Upper lobe of right lung (tissue), 1 donor: ENCODE measurements at places on chromosomes 1 and 21. TPM values are rescaled to one million over a fixed set of nuclear protein-coding genes. Genes with fewer than 3 reads are reported as not detected.
A peak's percentile ranks its signal among the peaks of the same experiment; 100 is the strongest.

- H3K27me3 ChIP-seq, result no peaks in the 10 kb centered on the region
- peak overlapping the region; percentile 94 for H3K27ac ChIP-seq
- peak overlapping the region; percentile 82 for H3K4me3 ChIP-seq
- H3K36me3 ChIP-seq, result no peaks in the 10 kb centered on the region
- peaks cover 28% of the 10 kb centered on the region for H3K4me1 ChIP-seq
Observed at GRCh38 chr21:15730484-15731242, 881 bp downstream of the USP25 start.

S100A5 gene
- total RNA-seq, result not detected

HSD3B1 gene
- not detected for total RNA-seq

- no peaks in the 10 kb centered on the region for H3K36me3 ChIP-seq
- H3K4me1 ChIP-seq, result no peaks in the 10 kb centered on the region
- H3K4me3 ChIP-seq, result no peak overlapping the region
- H3K27ac ChIP-seq, result no peak overlapping the region
- DNase-seq, result no peak
Observed at GRCh38 chr21:44477131-44477530, 21.8 kb downstream of the LRRC3 start.

DNA sequence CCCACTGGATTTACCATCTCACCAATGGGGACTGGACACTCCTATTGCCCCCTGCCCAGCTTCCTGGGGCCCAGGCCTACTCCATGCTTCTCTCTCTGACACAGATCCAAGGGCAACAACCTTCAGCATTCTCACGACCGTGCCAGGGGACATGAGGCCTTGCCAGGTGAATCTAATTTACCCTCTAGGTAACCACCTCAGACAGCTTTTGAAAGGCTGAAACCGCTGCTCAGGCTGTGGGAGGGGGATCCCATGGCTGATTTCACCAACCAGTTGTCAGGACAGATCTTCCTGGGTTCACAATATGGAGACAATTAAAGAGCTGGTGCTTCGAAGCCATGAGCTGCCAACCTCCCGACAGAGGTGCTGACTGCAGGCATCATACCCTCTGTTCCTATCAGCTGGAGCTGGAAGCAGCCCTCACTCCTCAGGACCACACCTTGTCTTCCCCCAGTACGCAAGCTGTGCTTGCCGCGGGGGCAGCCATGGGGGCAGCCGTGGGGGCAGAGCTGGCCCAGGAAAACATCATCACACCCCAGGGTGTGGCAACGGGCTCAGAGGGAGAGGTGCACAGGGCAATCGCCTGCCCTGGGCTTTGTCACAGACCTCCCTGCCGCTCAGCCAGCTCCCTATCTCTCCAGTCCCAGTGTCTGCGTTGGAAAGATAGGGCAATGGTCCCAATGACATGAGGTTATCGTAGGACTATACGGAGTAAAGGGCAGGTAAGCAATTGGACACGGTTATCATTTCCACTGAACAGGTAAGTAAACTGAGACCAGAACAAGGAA, 120.2 kb downstream of the DMRTB1 start:
- H3K4me3 ChIP-seq, result no peak overlapping the region
- H3K4me1 ChIP-seq, result no peaks in the 10 kb centered on the region
- no peaks in the 10 kb centered on the region for H3K36me3 ChIP-seq
- DNase-seq, result peak; percentile 40

MYOG gene
- total RNA-seq, result not detected

GRCh38 chr1:147273409-147274336, 31.2 kb downstream of the CHD1L start:
- H3K4me3 ChIP-seq, result no peak overlapping the region
- no peaks in the 10 kb centered on the region for H3K27me3 ChIP-seq

KIF17 gene
- 4.6 TPM for total RNA-seq

HES3 gene
- not detected for total RNA-seq

DNA sequence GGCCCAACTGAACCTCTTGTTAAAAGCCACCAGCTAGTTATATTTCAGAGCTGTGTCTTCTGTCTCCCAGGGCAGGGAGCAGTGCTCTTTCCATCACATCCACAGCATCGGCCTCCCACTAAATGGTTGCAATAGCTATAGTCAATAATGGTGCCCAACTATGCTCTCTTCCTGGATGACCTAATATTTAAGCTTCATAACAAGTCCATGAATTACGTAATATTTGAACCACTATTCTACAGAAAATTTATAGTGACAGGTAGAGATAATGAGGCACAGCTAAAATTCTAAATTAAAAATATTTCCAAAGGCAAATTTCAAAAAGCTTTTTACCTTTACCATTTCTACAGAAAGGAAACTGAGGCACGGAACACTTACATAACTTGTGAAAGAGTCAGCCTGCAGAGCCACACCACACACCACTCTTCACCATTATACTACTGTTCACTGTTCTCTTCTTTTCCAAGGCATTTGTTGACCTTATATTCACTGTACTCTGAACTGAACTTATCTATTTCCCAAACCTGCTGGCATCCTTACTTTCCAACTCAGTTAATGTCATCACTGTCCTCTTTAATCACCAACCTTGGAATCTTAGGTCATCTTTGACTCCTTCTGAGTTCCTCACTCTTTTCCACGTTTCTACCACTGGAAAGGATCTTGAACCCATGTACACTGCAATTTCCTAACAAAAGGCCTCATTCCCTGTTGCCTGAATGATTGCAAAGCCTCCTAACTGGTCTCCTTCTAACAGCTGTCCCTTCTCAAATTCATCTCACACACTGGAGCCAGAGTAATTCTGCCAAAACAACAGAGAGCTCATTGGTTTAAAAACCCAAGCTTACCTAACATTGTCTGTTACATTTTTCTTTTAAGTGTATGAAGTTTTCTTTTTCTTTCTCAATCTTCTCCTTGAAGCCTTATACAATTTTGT, 85.5 kb downstream of the DDAH1 start:
- no peaks in the 10 kb centered on the region for H3K4me1 ChIP-seq
- H3K36me3 ChIP-seq, result no peaks in the 10 kb centered on the region
- H3K27me3 ChIP-seq, result no peaks in the 10 kb centered on the region
- DNase-seq, result no peak
- H3K27ac ChIP-seq, result no peak overlapping the region

C1orf94 gene
- not detected for total RNA-seq

GRCh38 chr1:156805766-156806511, 10.7 kb downstream of the SH2D2A start:
- no peaks in the 10 kb centered on the region for H3K27me3 ChIP-seq
- peaks cover 11% of the 10 kb centered on the region for H3K36me3 ChIP-seq
- peaks cover 17% of the 10 kb centered on the region for H3K4me1 ChIP-seq

- peaks cover 8% of the 10 kb centered on the region for H3K4me1 ChIP-seq
- peaks cover 34% of the 10 kb centered on the region for H3K36me3 ChIP-seq
- no peak for DNase-seq
- peak overlapping the region; percentile 97 for H3K4me3 ChIP-seq
- H3K27me3 ChIP-seq, result no peaks in the 10 kb centered on the region
Observed at GRCh38 chr1:42456754-42457089, 379 bp downstream of the PPCS start.

SPRR3 gene
- total RNA-seq, result not detected

PALMD gene
- total RNA-seq, result 21.5 TPM

RPE65 gene
- not detected for total RNA-seq

- no peak for DNase-seq
- H3K4me1 ChIP-seq, result no peaks in the 10 kb centered on the region
- no peak overlapping the region for H3K27ac ChIP-seq
- H3K4me3 ChIP-seq, result no peak overlapping the region
- H3K36me3 ChIP-seq, result no peaks in the 10 kb centered on the region
Observed at GRCh38 chr1:169298441-169298840, 69.2 kb downstream of the NME7 start.

DNA sequence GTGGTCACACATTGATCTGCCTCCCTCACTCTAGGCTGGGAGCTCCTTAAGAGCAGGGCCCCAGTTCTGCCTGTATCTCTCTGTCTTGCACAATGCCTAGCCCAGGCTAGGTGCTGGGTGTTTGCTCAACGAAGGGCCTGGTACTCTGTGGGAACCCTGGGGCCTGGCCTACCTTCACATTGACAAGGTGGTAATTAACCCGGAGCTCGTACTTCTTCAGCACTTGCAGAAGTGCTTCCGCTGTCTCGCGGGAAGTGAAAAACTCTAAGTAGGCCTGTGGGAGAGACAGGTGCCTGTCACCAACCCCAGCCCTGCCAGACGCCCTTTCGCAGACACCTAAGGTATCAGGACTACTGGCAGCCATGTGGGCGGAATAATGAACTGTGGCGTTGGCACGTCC, 13.7 kb downstream of the MTHFR start:
- H3K27me3 ChIP-seq, result no peaks in the 10 kb centered on the region
- peak; percentile 76 for DNase-seq
- H3K4me3 ChIP-seq, result no peak overlapping the region
- H3K36me3 ChIP-seq, result peaks cover 37% of the 10 kb centered on the region
- peak overlapping the region; percentile 90 for H3K27ac ChIP-seq
- H3K4me1 ChIP-seq, result peaks cover 64% of the 10 kb centered on the region

SLC22A15 gene
- total RNA-seq, result 25.7 TPM

KCNK1 gene
- 7.3 TPM for total RNA-seq

DNA sequence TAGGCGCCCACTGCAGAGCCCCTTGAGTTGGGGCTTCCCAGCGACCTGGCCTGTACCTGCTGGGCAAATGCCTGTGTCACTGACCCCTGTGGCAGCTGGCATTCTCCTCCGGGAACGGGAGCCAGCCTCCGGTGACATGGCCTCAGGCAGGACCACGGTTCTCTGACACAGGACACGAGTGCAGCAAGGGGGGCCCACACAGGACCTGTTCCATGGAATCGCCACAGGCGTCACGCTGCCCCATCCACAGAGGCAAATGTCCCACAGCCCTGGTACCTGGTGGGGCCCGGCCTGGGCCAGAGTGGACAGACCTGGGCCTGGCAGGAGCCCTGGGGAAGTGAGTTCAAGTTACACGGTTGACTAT, 2.6 kb downstream of the ITGB2 start:
- H3K27ac ChIP-seq, result no peak overlapping the region
- DNase-seq, result no peak
- H3K4me1 ChIP-seq, result peaks cover 34% of the 10 kb centered on the region
- H3K27me3 ChIP-seq, result peaks cover 7% of the 10 kb centered on the region
- no peak overlapping the region for H3K4me3 ChIP-seq
- H3K36me3 ChIP-seq, result no peaks in the 10 kb centered on the region

DNA sequence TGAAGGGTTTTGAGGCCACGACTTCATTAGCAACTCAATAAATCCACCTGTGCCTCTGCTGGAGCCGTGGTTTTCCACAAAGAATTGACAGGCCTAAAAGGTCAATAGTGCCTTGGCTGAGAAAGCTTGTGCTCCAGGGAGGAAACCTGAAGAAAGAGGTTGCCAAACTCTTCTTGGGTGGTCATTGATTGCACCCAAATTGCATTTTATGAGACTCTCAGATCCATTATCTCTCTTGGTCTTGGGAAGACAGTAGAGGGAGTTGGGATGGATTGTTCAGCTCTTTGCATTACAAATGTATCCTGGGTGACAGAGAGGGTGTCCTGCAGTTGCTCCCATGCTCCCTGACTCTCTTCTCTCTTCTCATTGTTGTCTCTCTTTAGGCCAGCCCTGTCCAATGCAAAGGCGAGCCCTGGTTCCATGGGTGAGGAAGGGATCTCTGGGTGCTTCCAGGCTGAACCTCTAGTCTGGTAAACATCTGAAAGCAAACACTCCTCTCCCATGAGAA, 46.1 kb upstream of the HTR1D start:
- no peak for DNase-seq
- no peak overlapping the region for H3K27ac ChIP-seq
- H3K4me3 ChIP-seq, result no peak overlapping the region
- no peaks in the 10 kb centered on the region for H3K27me3 ChIP-seq
- H3K4me1 ChIP-seq, result no peaks in the 10 kb centered on the region

- no peaks in the 10 kb centered on the region for H3K36me3 ChIP-seq
- peaks cover 27% of the 10 kb centered on the region for H3K4me1 ChIP-seq
Observed at GRCh38 chr1:175317309-175317708, 124.7 kb upstream of the KIAA0040 start.

DNA sequence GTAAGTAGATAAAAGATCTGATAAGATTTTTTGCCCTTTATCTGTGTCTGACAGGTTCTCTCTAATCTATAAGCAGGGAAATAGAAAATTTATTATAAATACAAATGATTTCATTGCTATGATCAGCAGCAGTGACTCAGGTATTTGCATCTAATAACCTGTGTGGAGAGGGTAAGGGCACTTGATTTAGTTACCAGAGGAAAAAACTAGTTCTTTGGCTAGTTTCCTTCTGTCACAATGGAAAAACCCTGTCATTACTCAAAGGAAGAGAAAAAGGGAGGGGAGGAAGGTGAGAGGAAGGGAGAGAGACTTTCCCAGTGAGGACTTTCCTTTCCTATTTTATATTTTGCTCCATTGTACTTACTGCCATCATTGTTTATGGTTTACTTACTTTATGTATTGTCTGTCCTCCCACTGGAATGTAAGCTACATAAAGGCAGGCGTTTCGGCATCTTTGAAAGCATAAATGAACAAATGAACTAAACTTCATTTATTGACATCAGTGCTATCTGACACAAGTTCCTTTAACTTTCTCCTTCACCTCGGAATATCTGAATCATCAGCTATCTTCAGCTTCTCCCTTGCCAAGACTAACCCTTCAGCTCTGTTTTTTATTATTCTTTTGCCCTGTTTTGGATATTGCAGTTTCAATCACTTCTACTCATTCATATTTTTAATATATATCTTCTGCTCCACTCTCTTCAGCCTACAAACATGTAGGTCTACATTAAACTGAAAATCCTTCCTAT, 34.9 kb downstream of the WDR3 start:
- H3K27me3 ChIP-seq, result no peaks in the 10 kb centered on the region
- no peaks in the 10 kb centered on the region for H3K4me1 ChIP-seq
- DNase-seq, result no peak
- H3K27ac ChIP-seq, result no peak overlapping the region
- peaks cover 23% of the 10 kb centered on the region for H3K36me3 ChIP-seq

LGR6 gene
- total RNA-seq, result 1.8 TPM

HSPG2 gene
- 393 TPM for total RNA-seq

DHX9 gene
- total RNA-seq, result 126 TPM

DNA sequence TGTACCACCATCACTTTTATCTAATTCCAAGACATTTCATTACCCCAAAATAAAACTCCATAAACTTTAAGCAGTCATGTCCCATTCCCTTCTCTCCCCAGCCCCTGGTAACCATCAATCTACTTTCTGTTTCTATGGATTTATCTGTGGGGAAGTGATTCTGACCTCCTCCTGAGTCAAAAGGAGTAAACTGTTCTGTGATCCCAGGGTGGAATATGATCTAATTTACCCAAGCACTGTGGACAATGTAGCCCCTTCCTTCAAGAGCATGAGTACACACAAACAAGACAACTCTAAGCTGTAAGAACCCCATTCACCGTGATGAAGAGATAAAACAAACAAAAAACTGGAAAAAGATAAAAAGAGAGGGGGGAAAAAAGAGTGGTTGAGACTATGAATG, 77.9 kb downstream of the PLPP3 start:
- DNase-seq, result no peak
- peaks cover 32% of the 10 kb centered on the region for H3K36me3 ChIP-seq
- H3K27me3 ChIP-seq, result no peaks in the 10 kb centered on the region
- peaks cover 36% of the 10 kb centered on the region for H3K4me1 ChIP-seq
- H3K4me3 ChIP-seq, result no peak overlapping the region

CD1D gene
- total RNA-seq, result 5.3 TPM

- no peaks in the 10 kb centered on the region for H3K36me3 ChIP-seq
- H3K4me1 ChIP-seq, result peaks cover 10% of the 10 kb centered on the region
- DNase-seq, result no peak
- no peaks in the 10 kb centered on the region for H3K27me3 ChIP-seq
- no peak overlapping the region for H3K4me3 ChIP-seq
Observed at GRCh38 chr21:42037943-42038342, 27.8 kb upstream of the ZBTB21 start.
